Mammary epithelial cell (primary cell): ENCODE measurements at places on chromosomes 2 and 18. TPM values are rescaled to one million over a fixed set of nuclear protein-coding genes. Genes with fewer than 3 reads are reported as not detected.

DNA sequence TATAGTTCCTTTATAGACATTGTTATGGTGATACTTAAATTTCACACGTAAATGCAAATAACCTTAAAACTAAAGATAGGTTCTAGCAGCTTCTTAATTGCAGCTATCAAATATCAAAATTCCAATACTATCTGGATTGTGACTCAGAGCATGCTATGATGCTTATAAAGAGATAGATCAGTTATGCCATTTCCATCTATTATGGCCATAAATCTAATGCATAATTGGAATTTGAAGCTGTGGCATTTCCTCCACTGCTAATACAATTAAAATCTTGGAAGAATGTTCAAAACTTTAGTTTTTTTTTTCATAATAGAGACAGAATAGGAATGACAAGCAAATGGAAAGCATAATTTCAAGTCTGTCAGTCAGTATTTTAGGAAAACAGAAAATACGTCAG, 220.8 kb upstream of the GALNT5 start:
- no peak for DNase-seq

- DNase-seq, result peak; percentile 37
Observed at GRCh38 chr2:237154082-237154638, 68.5 kb downstream of the COPS8 start.

GRCh38 chr2:196959281-196959680, 32.8 kb upstream of the PGAP1 start:
- DNase-seq, result no peak

GRCh38 chr2:17648581-17648980, 105.0 kb downstream of the SMC6 start:
- DNase-seq, result no peak

DNA sequence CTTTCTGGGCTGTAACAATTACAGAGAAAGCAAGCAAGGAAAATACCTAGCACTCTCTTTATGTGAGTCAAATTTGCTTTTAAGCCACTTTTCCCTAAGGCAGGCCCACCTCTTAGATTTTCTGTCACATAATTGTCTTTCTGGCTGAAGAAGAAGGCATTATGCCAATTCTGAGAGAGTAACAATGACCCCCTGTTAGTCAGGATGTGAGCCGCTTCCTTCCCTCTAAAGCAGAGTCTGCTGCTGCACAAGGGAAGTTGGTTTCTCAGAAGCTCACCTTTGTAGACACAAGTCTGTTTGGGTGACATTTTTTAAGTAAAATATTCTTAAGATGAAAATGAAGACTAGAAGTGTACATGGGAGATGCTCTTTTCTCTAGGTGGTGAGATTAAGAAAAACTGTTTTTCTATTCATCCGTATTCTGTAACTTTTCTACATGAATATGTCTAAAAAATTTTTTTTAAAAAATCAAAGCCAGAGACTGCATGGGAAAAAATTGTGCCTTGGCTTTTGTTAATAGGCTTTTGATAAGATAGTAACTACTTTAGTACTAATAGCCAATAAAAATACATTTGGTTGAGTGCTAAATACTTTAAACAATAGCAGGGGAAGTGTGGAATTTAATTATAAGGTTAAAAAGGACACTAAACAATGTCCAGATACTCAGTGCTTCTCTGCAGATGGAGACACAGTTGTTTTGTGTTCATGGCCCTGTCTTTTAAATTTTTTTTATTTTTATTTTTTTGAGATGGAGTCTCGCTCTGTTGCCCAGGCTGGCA, 33.4 kb upstream of the VPS54 start:
- peak; percentile 23 for DNase-seq

DNA sequence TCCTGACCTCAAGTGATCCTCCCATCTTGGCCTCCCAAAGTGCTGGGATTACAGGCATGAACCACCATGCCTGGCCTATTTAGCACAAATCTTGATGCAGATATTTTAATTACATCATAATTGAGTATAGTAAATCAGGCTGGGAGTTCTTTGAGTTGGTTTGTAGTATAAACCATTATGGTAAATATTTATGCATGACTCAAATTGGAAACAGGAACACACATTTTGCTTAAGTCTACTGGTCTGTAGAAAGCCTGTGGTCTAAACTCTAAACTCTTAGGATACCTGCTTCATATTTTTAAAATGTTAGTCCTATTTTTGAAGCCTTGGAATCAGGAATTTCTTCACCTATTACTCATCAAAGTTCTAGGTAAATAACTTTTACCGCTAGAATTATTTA, 16.8 kb downstream of the ASXL3 start:
- no peak for DNase-seq

GRCh38 chr2:25079050-25079635, 37.3 kb downstream of the EFR3B start:
- no peak for DNase-seq

Gene C18orf54
- total RNA-seq, result 5.5 and 12.0 TPM in 2 replicates

Gene CD207
- not detected for total RNA-seq

Gene IL18R1
- 3.9 and 10.1 TPM in 2 replicates for total RNA-seq
